RKO (cell line): ENCODE measurements at places on chromosomes 3 and 15.

GRCh38 chr3:133859381-133860234 lies 36.1 kb downstream of the RAB6B start:
- DNase-seq, result no peak

GRCh38 chr3:8996216-8996615 lies 32.9 kb upstream of the RAD18 start:
- no peak for DNase-seq

DNA sequence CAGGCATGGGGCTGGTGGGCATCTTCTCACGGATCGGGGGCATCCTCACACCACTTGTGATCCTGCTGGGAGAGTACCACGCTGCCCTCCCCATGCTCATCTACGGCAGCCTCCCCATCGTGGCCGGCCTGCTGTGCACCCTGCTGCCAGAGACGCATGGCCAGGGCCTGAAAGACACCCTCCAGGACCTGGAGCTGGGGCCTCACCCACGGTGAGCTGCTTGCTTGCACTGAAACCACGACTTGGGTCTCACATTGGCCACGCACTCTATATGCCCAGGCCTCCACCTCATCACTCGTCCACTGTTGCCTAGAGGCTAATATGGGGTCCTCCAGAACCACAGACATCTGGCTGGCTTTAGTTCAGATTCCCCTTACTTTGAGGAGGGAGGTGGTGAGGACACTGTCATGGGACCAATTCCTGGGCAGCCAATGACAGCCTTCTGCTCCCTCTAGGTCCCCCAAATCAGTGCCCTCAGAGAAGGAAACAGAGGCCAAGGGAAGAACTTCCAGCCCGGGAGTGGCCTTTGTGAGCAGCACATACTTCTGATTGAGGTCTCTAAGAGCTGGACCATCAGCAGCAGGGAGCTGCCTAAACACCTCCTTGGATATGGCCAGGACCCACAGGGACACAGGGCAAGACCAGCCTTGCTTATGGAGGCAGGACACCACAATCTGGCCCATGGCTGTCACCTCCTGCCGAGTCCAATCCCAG lies 5.0 kb upstream of the SLC22A14 start:
- no peak for DNase-seq

DNA sequence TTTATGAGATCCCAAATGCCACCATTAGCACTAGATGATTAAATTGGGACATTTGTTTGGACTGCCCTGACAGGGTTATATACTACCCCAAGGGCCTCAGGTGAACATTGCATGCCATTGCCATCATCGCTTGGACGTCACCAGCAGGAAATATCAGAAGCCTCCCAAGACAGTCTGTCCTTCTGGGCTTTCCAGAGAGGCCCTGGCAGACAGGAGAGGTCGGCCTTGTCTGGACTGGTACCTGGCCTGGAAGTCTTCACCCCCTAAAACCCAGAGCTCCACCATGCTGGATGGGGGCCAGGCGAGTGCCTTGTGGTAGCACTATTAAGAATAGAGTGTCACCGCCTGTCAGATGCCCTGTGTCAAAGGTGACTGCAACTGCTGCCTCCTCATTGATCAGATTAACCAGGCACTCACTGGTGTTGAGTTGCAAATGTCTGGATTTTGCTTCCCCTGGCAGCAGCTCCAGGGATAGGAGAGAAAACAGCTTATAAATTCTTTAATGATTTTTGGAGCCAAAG lies 324.1 kb upstream of the RASGRP1 start:
- DNase-seq, result no peak

DNA sequence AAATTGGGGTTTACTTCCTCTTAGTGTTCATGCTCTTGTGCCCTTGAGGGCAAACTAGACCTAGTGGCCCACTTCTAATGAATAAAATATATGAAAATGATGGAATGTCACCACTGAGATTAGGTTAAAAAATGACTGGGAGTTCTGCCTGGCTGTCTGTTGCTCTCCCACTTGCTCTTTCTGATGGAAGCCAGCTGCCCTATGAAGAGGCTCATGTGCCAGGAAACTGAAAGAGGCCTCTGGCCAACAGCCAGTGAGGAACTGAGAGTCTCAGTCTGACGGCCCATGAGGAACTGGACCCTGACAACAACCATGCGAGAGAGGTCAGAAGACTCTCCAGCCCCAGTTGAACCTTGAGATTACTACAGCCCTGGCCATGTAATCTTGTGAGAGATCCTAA lies 107.1 kb upstream of the FHIT start:
- DNase-seq, result no peak

DNA sequence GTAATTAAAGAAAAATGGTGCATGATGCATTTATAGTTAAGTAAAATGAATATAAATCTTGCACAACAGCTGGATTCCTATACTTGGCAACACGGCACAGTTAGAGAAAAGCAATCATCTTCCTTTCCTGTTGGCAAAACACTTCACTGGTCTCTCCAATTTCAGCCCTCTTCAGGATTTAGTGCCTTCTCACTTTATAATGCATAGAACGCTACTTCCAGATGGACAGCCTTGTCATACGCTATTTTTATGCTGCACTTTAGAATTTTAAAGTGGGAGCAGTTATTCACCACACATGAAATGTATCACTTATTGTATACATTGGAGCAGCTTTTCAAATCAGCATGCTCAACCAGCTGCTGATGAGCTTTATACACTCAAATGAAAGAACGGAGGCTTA lies 194.4 kb upstream of the GBE1 start:
- no peak for DNase-seq

DNA sequence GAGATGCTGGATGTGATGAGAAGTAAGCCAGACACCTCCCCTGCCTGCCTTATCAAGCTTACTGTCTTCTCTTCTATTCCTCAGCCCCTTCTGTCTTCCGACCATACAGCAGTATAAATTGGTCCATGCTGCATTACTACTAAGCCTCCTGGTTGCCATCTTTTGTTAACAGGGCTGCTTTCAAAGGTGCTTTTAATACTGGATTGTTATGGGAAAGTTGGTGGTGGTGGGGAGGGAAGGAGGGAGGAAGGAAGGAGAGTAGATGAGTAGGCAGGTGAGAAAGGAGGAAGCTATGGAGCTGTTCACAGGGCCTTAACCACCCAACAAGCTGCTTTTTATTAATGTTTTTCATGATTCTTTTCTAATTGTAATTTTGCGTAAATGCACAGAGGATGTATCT lies 114.9 kb downstream of the SLC25A26 start:
- no peak for DNase-seq

GRCh38 chr3:130276203-130276803 lies 69.2 kb upstream of the COL6A5 start:
- DNase-seq, result peak; percentile 65

- DNase-seq, result no peak
These were observed 8.2 kb downstream of the C3orf22 start for GRCh38 chr3:126550488-126551051.

GRCh38 chr3:160400702-160401150 lies 1.3 kb downstream of the SMC4 start:
- DNase-seq, result no peak

GRCh38 chr3:128180436-128180835 lies 27.2 kb downstream of the EEFSEC start:
- no peak for DNase-seq

- DNase-seq, result no peak
These were observed 34.4 kb upstream of the FBN1 start for GRCh38 chr15:48679952-48680351.

- no peak for DNase-seq
These were observed 57.9 kb downstream of the CCDC33 start for GRCh38 chr15:74294010-74294409.

DNA sequence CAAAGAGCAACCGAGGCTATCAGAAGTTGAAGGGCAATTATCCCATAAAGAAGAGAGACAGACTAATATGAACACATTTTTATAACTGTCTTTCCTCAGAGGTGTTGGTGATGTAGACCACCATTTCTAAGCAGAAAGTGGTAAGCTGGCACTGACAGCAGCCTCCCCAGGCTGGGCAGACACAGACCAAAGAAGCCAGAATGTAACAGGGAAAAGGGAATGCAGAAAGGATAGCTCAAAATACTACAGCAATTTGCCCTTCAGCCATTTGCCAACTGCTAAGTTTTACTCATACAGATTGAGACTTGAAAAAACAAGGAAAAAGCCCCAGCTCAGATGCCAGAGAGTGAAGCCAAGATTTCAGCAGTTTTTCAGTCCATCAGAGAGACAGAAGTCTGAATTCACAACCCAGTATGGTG lies 73.5 kb upstream of the ABI3BP start:
- no peak for DNase-seq

DNA sequence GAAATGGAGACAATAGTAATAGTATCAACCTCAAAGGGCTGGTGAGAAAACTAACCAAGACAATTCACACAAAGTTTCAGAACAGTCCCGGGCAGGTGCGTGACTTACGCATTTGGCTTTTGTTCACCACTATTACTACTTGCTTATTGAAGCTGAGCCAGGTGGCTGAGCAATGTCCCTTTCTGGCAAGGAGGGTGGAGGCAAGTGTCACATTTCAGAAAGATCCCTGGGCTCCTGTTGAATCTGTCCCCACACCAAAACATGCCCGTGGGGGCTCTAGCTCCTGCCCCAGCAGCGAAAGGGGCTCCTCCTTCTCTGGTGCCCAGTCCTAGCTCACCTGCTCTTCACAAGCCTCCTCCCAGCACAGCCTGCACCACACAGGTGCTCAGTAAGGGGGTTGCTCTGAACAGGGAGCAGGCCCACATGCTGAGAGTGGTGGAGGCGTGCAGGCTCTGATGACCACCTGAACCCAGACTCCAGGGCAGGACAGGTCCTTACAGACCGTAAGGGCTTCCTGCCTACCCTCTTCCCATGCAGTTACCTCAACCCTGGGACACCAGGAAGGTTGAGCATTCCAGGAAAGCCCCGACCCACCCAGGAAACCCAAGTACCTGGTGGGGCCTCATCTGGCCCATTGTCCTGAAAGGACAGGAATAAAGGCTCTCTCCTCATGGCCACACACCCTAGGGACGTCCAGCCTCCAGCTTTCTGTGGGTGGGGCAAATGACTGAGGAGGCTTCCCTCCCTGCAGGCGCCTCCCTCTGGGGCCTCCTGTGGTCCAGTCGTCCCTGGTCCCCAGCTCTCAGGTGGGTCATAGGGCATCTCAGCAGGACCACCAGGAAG lies 32.6 kb downstream of the SEMA7A start:
- no peak for DNase-seq

DNA sequence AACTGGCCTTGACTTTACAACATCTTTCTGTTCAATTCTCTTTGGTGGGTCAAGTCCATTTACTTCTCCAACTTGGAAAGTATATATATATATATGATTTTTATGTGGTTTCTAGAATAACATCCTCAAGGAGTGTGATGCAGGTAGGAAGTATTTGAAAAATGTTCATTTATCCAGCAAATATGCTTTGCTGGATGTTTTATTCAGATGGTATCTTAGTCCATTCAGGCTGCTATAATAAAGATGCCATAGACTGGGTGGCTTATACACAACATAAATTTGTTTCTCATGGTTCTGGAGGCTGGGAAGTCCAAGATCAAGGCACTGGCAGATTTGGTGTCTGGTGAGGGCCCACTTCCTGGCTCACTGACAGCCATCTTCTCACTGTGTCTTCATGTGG lies 168.7 kb upstream of the RASGRP1 start:
- DNase-seq, result no peak

DNA sequence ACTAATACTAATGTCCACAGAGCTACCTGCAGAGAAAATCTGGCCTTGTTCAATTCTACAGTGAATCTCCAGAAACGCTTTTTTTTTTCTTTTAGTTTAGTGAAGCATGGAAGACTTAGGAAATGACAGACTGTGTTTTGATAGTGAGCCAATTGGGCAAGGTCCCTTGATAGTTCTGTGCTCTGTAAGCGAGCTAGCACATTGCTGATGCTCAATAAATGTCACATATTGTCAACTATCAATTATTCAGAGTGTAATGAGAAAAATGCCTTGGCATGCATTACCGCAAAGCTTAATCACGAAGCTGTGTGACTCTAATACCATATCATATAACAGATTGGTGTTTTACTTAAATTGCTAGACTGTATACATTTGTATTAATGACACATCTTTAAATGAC lies 5.2 kb upstream of the C3orf85 start:
- no peak for DNase-seq

GRCh38 chr15:31412824-31413223 lies 86.2 kb downstream of the KLF13 start:
- DNase-seq, result no peak
